ENCODE measurements at places on chromosomes 5 and 9.

DNA sequence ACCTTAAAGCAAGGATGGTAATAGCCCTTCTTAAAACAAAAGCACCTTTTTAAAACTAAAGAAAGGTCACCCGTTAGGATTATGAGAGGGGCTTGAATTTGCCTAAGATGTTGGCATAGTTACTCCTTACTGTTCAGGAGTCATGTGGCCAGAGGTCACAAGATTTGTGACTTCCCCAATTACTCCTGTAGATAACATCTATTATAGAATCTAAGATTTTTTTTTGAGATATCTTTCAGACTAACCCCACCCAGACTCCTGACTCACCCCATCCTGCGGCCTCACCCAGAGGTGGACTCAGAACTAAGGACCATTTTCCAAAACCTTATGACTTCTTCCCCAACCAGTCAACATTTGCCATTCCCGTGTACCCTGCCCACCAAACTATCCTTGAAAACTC lies 2.4 kb downstream of the CD180 start:
- DNase-seq, result no peak

GRCh38 chr5:95086927-95087815 lies 197.7 kb downstream of the MCTP1 start:
- DNase-seq, result no peak

DNA sequence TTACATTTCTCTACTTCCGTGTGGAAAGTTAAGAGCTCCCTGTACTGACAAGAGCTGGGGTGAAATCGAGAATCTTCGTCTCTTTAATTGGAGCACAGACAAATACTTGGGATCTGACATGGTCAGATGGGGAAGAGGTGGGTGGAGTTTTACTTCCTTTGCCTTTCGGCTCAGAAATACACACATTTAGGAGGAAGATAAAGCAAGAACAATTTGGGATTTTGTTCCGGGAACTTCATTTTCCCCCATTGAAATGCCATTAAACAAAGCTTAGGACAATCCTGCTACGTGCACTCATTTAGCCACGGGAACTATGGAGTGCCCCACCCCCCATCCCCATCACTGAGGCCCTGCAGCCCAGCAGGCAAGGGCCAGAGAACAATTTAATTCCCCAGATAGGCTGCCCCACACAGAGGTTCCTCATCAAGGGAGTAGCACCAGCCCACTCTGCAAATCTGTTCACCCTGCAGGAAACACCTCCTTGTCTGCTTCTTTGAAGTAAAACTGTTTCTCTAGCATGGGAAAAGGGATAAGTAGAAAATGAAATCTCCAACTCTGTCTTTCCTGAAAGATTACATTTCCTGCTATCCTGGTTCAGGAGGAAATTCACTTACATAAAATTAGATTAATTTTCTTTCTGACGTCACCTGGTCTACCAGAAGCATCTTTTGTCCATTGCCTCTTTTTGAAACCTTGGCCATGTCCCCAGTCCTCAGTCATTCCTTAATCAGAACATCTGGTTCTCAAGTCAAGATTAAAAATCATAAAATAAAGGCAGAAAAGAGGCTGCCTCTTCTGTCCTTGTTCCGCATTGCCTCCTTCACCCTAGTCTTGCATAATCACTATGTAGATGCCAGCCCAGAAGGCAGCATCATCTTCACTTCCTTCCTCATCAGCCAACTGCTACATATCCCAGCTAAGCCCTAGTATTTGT lies 206.4 kb downstream of the ENC1 start:
- DNase-seq, result no peak

DNA sequence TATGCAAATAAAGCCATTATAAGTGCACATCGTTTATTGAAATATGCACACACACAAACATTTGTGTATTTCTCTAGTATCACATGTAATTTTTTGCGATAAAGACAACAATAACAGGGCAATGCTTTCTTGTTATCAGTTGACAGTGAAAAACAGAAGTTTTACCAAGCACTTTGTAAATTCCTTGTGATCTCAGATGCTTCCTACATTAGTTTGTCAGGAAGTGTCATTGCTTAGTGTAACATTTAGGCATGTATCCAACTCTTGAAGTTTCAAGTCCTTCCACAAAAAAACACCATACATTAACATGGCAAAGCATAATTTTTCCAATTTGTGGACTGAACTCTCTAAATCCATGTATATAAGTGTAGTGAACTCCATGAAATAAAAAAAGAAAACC lies 46.4 kb downstream of the MOCS2 start:
- no peak for DNase-seq

DNA sequence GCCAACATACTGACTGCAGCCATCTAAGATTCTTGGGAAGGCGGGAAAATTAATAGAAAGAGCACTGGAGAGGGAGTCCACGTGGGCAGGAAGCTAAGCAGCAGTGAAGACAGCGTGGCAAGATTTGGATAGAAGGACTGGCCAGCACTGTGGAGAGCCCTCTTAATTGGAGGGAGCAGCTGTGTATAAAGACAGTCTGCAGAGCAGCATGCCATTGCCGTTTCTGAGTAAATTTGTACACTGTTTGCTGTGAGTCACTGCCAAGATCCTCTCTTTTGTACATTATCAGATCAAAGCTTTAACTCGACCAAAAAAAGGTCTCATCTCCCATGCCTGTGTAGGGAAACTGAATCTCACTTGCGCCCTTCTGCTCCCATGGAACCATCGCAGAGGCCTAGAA lies 45.3 kb downstream of the INSYN2B start:
- no peak for DNase-seq

GRCh38 chr9:137985637-137986071 lies 108.1 kb downstream of the CACNA1B start:
- no peak for DNase-seq

GRCh38 chr5:63686938-63687337 lies 275.3 kb downstream of the HTR1A start:
- DNase-seq, result no peak

GRCh38 chr5:378976-379742 lies 57.6 kb downstream of the AHRR start:
- DNase-seq, result no peak

GRCh38 chr5:176934309-176934930 lies 35.3 kb upstream of the HK3 start:
- no peak for DNase-seq

- no peak for DNase-seq
Observed at GRCh38 chr5:34914671-34915138, 599 bp downstream of the RAD1 start.

DNA sequence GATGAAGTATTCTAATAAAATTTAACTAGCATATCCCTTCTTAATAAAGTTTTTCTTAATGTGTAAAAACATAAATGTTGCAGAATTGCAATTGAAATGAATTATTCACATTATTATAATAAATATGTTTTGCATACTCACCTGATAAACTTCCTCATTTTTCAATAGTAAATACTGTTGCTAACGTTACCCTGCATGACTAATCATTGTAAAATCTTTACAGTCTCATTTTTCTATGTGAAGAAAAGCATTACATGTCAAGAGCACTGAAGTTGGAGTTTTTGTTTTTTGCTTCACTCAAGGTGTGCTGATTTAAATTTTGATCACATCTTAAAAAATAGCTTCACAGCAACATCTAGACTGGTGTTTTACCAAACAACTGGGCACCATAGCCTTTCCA lies 157.2 kb upstream of the CDH18 start:
- DNase-seq, result no peak

DNA sequence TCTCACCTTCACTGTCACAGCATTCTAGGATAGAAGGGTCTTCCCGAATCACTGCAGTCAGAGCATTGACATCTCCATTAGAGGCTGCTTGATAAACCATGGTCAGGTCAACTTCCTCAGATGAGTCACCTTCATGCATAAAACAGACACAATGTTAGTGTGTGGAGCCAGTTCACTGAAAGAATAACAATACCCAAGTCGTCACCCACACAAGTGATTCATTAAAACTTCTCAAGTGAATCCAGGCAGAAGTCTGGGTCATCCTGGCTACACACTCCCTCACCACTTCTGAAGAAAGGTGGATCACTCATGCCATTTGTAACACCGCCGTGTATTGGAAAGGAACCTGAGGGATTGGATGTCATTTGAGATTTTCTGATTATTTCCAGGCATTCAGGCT lies 49.6 kb downstream of the ANKRD55 start:
- no peak for DNase-seq

DNA sequence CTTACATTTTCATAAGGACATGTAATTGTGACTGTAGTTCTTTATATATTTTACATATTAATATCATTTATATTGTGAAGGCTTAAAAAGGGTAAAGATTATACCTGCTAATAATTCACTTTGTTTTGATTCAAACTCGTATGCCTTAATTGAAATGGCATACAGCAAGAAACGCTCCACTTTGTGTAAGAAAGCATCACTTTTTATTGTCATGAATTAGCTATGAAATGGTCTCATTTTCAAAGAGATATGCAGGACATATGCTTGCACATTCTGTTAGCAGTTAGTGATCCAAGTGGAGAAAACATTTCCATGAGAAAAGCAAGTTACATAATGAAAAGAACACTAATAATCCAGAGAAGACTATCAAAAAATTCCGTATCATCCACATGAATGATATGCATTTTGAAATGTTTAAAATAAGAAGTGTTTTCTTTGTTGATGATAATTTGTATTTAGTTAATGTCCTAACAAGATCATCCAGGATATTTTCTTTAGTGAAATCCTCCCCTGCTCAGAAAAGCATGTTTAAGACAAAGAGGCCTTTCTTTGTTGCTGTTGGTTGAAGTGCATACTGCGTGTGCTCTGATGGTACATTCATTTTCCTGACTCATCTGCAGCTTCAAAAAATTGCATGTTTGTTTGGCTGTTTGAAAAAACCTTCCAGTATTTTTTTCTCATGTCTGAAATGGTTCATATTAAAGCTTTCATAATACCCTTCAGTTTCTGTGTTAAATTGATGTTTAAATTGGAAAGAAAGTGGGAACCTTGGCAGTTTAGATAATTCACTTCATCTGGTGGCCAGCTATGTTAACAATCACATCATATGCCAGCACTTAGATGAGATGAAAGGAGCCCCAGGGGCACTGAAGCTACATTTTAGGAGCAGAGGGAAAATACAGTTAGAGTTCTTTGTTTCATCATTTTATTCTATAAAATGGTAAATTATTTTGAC lies 242.2 kb downstream of the CSNK1G3 start:
- DNase-seq, result no peak

- DNase-seq, result no peak
Observed at GRCh38 chr5:131394128-131394527, 130.3 kb downstream of the CDC42SE2 start.

GRCh38 chr5:172488221-172488620 lies 33.9 kb upstream of the SH3PXD2B start:
- DNase-seq, result no peak

GRCh38 chr5:7415123-7415522 lies 19.2 kb downstream of the ADCY2 start:
- DNase-seq, result no peak

DNA sequence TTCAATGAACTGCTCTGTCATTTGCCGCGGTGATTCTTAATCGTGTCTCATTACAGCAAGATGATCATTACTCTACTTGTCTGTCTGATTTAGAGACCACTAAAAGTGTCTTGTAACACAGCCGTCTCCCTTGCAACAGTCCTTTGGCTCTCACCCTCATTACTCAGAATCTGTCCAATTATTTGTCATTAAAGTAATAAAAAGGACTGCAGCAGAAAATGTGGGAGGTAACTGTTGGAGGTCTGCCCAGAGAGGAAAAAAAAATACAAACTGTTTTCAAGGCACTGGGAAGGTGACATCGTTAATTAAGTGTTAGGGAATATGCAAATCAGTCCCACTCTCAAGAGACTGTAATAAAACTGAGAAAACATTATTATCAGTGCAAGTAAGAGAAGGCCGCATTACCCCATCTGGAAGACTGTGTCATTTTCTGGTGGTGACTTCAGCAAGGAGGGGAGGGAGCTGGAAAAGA lies 281.0 kb downstream of the RASEF start:
- no peak for DNase-seq

DNA sequence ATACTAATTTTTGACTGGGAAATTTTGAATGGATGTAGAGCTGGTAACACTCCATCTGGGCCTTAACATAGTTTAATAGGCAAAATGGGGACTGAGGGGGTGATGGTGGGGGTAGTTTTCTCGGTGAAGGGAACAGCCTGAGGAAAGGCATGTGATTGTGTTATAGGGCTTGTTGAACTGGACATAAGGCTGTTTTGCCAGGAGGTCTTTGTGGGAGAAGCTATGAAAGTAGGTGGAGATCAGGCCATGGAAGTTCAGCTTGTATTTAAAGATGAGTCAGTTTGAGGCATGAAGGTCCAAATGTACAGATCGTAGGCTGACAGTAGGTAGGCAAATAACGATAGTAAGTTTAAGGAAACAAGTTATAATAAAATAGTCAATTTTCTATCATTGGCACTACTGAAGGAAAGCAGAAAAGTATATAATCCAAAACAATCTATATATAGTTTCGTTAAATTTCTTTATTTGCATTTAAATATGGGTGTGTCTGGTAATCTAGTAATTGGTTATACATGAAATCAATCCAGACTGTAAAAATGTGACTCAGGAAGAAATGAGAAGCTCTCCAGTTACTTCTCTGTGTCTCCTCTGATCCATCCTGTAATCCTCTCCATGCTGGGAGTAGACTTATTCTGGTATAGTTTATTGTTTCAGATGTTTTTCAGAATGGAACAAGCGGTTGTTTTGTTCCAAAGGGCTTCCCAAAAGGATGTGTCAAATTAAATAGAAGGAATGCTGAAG lies 2.8 kb downstream of the CSNK1G3 start:
- no peak for DNase-seq

DNA sequence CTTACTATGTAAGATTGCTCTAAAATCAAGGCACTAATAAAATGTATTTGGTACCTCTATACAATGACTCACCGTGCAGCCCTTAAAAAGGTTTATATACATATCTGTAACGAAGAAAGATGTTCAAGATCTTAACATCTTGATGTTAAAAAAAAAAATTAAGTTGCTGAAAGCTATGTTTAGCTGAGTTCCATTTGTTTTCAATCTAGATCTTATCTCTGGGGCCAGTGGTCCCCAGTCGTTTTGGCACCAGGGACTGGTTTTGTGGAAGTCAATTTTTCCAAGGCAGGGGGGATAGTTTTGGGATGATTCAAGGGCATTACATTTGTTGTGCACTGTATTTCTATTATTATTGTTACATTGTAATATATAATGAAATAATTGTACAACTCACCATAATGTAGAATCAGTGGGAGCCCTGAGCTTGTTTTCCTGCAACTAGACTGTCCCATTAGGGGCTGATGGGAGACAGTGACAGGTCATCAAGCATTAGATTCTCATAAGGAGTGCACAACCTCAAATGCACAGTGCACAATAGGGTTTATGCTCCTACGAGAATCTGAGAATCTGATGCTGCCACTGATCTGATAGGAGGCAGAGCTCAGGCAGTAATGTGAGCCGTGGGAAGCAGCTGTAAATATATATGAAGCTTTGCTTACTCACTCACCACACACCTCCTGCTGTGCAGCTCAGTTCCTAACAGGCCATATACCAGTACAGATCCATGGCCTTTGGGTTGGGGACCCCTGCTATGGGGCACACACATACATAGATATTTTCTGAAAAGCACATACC lies 27.6 kb upstream of the TSLP start:
- DNase-seq, result no peak

DNA sequence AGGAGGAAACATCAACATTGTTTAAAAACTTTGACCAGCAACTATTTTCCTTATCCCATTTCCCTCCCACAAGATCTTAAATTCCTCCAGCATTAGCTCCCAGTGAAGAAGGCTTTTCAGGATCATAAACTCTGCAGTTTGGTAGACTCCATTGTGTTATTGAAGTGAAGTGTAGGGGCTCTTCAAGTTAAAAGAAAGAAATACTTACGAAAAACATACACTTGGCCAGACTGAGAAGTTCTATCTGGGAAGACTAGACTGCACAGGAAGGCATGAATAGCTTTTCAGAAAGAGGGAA lies 22.3 kb downstream of the LIFR start:
- DNase-seq, result no peak

- DNase-seq, result no peak
Observed at GRCh38 chr5:172659909-172660628, 19.0 kb downstream of the NEURL1B start.
